EH (cell line): ENCODE measurements at places on chromosomes 2 and 18.
A peak's percentile ranks its signal among the peaks of the same experiment; 100 is the strongest.

GRCh38 chr2:10992023-10992791, 80.5 kb downstream of the KCNF1 start:
- DNase-seq, result no peak

DNA sequence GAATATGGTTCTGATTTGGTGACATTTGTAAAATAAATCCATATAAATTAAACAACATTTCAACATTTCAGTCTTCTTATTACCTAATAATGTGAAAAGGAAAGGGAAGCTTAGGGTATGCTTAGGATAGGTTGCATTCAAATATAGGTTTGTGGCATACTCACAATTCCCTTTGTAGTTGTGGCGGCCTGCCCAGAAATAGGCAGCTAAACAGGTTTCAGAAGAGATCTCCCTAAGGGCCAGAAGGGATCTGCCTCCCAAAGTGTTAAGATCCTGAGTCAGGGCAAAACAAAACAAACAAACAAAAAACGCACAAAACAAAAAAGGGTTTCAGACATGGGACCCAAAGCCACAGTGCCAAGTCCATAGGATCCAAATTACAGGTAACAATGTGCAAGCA, 41.4 kb upstream of the TCF7L1 start:
- no peak for DNase-seq

GRCh38 chr2:59073286-59073685, 832.2 kb upstream of the FANCL start:
- DNase-seq, result no peak

- no peak for DNase-seq
These were observed 50.5 kb downstream of the PAX3 start for GRCh38 chr2:222248256-222248655.

GRCh38 chr2:7835693-7836680, 845.9 kb upstream of the ID2 start:
- DNase-seq, result no peak

DNA sequence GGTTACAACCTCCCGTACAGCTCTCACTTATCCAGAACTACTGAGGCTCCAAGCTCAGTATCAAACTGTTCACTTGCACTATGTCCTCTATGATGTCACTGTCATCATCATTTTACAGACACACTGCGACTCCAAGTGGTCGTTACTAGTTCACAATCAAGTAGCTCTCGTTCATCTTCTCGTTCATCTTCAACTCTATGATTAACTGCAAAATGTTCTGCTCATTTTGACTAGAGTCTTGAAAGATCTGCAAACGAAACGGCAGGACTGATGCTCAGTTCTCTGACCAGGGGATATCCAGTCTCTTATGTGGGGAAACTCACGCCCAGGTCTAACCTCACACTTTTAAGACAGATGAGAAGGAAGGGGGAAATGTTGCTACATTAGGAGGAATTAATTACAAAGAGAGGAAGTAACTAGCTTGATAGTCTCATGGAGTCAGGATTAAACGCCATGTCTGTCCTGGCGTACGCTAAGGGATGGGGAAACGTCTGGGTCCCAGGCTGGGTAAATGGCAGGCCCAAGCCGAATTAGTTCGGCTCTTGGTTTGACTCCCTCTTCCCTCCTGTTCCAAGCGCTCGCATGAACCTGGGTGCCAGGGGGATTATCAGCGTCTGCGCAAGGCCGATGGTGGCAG, 794 bp upstream of the CHCHD5 start:
- DNase-seq, result peak; percentile 9

DNA sequence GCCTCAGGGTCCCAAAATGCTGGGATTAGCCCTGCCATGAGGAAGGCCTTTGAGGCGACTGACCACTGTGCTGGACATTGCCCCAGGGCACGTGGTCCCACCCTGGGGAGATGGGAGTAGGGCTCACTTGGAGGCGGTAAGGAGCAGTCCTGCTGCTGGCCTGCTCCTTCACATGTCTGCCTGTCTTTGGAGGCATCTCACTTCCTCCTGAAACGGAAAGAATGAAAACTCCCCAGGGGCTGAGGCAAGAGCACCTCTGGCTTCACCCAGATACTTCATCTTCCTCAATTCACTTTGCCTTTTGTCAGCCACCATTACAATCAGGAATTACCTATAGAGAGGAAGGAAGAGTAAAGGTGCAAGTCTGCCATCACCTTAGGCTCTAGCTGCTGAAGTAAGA, 59.9 kb upstream of the GATA6 start:
- no peak for DNase-seq

DNA sequence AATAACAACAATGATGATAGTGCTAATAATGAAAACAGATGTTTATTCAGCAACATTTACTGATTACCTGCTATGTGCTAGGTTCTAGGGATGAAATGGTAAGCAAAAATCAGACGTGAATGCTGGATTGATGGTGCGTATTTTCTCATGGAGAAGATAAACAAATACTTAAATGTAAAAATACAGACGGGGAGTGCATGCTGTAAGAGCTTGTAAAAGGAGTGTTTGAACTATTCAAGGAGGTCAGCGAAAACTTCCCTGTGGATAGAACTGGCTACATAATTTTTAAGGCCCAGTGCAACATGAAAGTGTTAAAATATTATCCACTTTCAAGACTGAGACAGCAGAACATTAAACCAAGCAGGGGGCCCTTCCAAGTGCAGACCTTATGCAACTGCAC, 22.1 kb downstream of the MTX2 start:
- DNase-seq, result no peak

GRCh38 chr18:35030277-35030989, 10.8 kb upstream of the MAPRE2 start:
- no peak for DNase-seq

GRCh38 chr18:60189856-60190255, 182.7 kb downstream of the MC4R start:
- DNase-seq, result no peak

- peak; percentile 73 for DNase-seq
These were observed at the start of gene FAM124B for GRCh38 chr2:224401641-224402342. TSS of gene FAM124B (minus strand) at chr2:224402107. CDS start at chr2:224401768, 339 bp downstream.

DNA sequence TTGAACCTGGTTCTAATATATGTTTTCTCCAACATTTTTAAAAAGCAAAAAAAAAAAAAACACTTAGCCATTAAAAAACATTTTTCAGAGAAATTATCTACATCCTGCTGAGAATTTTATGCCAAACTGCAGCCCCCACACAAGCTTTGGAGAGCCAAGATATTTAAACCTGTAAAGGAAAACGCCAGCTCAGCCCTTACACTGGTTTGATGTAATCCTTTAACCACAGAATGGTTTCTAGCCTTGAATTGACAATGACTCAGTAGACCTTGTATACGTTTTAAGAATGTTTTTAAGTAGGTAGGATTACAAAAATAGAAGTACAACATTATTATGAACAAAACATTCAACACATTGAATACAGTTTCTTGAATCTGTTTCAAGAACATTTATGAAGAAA, 113.6 kb downstream of the BABAM2 start:
- DNase-seq, result peak; percentile 69

- no peak for DNase-seq
These were observed 166.1 kb downstream of the ANKRD30B start for GRCh38 chr18:14914121-14914520.

- DNase-seq, result peak; percentile 29
These were observed 42.0 kb upstream of the UBE2E3 start for GRCh38 chr2:180938451-180938850.

GRCh38 chr2:139885921-139886498, 1105.8 kb upstream of the NXPH2 start:
- no peak for DNase-seq

GRCh38 chr2:187078297-187078696, 229.3 kb upstream of the ZSWIM2 start:
- DNase-seq, result peak; percentile 54

DNA sequence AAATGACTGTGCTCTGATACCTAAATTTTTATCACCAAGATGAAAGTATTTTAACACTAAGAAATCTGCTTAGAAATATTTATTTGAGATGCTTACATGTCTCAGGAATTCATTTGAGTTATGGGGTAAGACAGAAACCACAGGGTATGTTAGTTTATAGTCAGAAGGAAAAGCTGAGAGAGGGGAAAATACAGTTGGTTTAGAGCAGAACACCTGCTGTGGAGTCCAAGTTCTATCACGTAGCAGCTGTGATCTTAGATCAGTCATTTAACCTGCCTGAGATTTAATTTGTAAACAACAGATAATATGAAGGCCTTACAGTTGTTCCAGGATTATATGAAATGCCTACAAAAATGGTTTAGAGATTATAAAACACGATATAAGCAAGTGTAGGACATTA, 29.0 kb downstream of the PDE6D start:
- DNase-seq, result no peak
